Activated CD4-positive, alpha-beta T cell treated with anti-CD3 and anti-CD28 coated beads for 36 hours (primary cell): ENCODE measurements at places on chromosomes 6 and 20.

DNA sequence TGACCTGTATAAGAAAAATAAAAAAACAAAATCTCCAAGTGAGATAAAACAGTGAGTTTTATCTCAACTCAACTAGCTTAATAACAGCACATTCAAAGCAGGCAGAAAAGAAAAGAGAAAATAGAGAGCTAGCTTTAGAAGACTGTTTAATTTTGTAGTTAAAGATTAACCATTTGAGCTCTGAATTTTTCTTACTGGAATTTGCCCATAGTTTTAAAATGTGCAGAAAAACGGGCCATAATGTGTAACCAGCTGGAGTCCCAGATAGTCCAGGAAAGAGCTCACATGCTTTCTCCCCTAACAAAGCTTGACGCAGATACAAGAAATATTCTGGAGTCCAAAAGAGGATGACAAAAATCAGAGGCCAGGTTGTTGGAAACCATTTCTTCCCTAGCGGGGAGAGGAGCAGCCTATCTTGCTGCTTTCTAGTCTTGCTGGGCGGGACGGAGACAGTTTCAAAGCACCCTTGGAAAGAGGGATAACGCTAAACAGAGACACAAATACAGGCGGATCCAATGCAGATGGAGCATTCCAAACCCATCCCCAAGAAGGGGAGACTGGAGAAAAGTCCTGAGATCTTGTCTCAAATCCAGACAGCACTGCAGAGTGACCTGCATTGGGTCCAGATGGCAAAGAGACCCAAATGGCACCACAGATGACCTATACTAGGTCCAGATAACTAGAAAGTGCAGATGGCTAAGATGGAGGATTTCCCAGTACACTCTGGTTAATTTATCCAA lies 16.1 kb downstream of the TTK start:
- DNase-seq, result no peak

DNA sequence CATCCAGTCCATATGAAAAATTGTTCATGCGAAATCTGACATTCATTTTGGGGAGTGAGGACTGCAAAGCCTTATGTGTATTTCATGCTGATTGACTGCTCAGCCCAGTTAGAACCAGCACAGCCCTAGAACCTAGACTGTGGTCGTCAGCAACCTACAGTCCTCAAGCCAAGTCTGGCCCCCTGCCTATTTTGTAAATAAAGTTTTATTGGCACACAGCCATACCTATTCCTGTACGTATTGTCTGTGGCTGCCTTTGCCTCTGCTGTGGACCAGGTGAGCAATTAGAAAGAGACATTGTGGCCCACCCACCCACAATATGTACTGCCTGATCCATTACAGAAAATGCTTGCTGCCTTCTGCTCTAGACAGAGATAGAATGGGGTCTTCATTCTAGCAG lies 391.0 kb downstream of the TAF4 start:
- DNase-seq, result no peak

- peak; percentile 77 for DNase-seq
Measured at GRCh38 chr6:26284537-26285142, 80.4 kb upstream of the BTN3A2 start.

- no peak for DNase-seq
Measured at GRCh38 chr6:136079701-136080565, 170.2 kb downstream of the MTFR2 start.

- no peak for DNase-seq
Measured at GRCh38 chr6:127402890-127403617, 56.1 kb downstream of the KIAA0408 start.

- no peak for DNase-seq
Measured at GRCh38 chr6:167338541-167339117, 13.7 kb downstream of the TTLL2 start.

DNA sequence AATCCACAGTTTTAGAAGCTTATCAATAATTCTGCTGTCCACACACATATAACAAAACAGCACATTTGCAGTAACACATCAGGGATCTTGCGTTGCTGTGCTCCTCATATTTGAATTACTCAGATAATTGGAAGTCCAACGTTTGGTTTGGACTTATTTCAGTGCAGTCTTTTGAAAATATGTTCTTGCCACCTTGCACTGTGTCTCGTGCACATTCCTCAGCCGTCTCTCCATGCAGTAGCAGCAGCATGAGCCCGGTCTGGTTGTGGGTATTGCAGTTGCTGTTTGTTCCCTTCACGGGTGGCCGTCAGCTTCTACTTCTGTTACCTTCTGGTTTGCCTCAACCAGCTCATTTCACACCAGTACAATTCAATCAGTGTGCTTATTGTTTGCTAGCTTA lies 215.5 kb downstream of the SLC24A3 start:
- no peak for DNase-seq

- DNase-seq, result no peak
Measured at GRCh38 chr6:142266060-142266459, 35.7 kb upstream of the ADGRG6 start.

DNA sequence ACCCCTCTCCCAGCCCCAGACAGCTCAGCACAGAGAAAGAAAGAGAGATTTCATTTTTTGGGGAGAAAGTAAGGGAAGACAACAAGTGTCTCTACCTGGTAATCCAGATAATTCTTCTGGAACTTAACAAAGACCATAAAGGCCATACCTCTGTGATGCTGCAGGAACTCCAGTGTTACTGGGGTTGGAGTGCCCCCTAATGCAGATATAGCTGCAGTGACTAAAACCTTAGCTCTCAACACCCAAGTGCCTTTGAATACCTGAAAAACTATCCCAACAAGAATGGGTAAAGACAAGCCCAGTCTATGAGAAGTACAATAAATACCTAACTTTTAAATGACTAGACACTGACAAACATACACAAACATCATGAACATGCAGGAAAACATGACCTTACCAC lies 365.3 kb upstream of the PTCHD4 start:
- no peak for DNase-seq

GRCh38 chr6:127517693-127518092 lies 1.4 kb downstream of the MTCL3 start:
- DNase-seq, result no peak

DNA sequence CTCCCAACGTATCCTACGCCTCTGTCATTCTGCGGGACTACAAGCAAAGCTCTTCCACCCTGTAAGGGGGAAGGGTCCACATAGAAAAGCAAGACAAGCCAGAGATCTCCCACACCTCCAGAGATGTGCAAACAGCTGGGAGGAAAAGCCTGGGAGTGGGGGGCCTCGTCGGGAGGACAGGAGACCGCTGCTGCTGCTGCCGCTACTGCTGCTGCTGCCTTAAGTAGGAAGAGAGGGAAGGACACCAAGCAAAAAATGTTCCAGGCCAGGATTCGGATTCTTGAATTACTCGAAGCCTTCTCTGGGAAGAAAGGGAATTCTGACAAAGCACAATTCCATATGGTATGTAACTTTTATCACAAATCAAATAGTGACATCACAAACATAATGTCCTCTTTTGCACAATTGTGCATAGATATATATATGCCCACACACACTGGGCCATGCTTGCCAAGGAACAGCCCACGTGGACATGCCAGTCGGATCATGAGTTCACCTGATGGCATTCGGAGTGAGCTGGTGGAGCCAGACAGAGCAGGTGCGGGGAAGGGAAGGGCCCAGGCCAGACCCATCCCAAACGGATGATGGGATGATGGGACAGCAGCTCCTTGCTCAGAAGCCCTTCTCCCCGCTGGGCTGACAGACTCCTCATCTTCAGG lies 108.8 kb upstream of the RAB32 start:
- DNase-seq, result no peak

DNA sequence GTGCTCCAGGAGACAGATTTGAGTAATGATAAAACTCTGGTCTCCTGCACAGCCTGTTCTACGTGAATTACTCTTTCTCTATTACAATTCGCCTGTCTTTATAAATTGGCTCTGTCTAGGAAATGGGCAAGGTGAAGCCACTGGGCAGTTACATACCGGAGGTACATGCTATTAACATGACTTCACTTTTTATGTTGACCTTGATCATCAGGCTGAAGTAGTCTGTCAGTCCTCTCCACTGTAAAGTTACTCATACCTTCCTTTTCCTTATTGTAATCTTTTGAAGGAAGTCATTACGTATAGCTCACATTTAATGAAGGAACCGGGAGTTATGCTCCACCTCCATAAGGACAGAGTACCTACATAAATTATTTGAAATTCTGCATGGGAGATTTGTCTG lies 19.9 kb upstream of the KHDC1 start:
- DNase-seq, result no peak

GRCh38 chr6:112357791-112358190 lies 10.7 kb downstream of the RFPL4B start:
- no peak for DNase-seq

DNA sequence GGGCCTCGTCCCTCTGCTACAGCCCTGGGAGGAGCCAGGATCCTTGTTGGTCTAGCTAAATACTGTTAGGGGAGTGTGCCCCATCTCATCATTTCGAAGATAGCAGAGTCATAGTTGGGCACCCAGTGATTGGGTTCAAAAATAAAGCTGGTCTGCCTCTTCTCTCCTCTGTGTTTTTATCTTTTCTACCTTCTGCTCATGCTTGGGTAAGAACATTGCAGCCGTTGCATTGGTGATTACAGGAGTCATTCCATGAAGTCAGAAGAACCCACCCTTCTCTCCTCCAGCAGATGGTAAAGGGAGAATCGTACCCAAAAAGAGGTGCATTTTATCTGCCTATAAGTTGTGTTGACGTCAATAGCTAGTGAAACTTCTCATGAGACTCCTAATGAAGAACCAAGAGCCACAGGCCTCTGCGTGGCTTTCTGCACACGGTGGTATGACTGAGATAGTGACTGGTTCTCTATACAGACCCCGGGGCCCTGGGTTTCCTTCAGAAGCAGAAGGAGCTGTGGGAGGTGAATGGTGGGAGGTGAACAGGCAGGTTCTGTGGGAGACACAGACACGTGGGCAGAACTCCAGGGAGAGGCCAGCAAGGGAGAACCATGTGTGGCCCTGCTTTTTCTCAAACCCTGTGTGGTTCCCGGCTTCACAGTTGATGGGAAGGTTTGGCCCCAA lies 5.7 kb upstream of the FAM209A start:
- no peak for DNase-seq

- no peak for DNase-seq
Measured at GRCh38 chr6:169008641-169009257, 244.9 kb downstream of the THBS2 start.

GRCh38 chr6:81376745-81377144 lies 375.7 kb downstream of the TENT5A start:
- no peak for DNase-seq

GRCh38 chr6:8279041-8279805 lies 156.1 kb downstream of the SLC35B3 start:
- no peak for DNase-seq

DNA sequence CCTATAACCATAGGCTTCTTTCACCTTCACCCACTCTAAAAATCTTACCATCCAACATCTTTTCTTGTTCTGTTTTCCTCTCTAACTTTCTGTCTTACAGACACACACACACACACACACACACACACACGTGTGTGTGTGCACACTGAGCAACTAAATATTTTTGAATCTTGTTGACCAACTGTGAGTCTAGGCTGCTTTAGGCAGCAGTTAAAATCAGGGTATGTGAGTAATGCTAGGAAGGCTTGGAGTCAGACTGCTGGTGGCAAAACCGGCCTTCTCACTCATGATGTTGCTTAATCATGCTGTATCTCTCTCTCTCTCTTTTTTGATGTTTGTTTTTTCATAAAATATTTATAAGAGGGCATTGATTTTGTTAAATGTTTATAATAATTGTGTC lies 103.1 kb upstream of the TBX18 start:
- no peak for DNase-seq

GRCh38 chr20:8008733-8009132 lies 10.8 kb downstream of the TMX4 start:
- DNase-seq, result no peak

GRCh38 chr6:42764911-42765648 lies 16.8 kb upstream of the BICRAL start:
- DNase-seq, result no peak

DNA sequence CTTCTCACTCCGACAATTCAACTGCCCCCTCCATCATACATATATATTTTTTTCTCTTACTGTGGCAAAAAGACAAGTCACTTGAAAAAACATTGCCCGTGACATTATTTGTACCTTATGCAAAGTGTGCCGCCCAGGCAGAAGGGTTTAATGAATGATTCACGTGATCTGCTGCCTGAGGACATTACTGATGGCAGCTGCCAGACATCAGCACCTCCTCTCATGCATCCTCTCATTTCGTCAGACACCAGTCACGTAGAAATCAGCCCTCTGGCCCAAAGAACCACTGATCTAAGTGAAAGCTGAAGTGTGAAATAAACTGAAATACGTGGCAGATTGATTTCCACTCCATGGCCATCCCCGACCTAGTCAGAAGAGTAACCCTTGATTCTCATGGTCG lies 218.8 kb upstream of the PDE10A start:
- no peak for DNase-seq

DNA sequence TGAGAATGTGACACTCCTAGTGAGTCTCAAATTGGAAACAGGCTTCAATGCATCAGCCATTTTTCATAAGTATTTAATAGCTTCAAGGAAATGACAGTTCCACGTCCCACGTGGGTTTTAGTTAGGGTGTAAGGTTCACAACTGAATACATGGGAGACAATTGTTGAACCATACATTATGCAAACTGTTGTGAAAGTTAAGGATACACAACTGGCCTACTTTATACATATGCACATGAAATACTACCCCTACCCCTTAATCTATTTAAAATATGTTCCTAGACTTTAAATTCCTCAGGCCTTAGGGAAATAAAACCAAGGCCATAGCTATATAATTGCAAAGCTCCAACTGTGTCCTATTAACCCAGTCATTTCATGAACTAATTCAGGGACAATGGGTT lies 436.1 kb downstream of the BTBD3 start:
- no peak for DNase-seq

DNA sequence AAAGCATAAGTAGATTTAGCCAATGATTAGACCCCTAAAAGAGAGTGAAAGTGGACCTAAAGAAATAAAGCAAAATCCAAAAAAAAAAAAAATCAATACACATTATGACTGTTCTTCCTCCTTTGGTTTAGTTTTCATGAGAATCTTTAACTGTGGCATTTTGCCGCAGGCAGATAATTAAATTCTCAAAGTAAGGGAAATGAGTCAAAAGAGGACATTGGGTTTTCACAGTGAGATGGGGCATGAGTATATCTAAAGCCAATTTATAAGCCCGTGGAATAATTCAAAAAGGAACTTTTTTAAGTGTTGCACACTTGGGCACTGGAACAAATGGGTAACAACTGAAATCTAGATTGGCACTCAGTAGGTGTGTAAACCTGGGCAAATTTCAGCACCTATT lies 230.3 kb downstream of the PKHD1 start:
- DNase-seq, result no peak

GRCh38 chr6:98775205-98775604 lies 59.2 kb upstream of the POU3F2 start:
- DNase-seq, result no peak

DNA sequence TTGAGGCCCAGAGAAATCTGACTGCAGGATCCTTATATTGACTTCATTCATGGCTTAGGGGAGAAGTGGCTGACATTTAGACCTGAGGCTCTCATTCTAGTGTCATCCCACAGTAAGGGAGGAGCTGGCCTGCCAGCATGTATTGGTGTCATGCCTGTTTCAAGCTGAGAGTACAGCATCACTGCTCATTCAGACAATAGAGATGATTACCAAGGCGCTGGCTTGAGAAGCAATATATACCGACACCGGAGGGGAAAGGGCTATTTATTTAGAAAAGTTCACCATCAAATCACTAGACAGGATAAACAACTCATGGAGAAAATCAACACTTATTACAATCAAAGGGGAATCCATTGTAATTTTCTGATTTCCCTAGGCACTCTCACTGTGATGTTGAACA lies 84.4 kb upstream of the HDAC2 start:
- no peak for DNase-seq

- no peak for DNase-seq
Measured at GRCh38 chr6:37920667-37921066, 101.1 kb downstream of the ZFAND3 start.
